ENCODE measurements at places on chromosomes 5 and 9.

DNA sequence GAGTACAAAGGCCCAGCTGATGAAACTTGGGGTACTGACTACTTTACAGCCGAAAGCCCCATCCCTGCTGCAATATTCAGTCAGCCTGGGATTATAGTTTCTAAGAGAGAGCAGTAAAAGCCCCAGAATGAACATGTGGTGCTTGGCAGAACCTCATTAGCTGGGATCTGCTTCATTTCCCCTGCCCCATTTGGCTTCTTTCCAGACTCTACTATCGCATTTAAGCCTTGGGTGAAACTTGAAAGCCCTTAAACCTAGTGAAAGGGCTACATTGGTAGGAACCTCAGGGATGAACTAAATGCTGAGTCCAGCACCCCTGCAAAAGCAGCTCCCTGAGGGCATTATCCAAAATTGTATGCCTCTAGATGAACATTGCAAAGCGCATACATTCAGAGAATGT, 631.1 kb downstream of the ACTL7B start:
- no peak for DNase-seq

GRCh38 chr9:37029776-37030610, 4.1 kb downstream of the PAX5 start:
- DNase-seq: no peak

DNA sequence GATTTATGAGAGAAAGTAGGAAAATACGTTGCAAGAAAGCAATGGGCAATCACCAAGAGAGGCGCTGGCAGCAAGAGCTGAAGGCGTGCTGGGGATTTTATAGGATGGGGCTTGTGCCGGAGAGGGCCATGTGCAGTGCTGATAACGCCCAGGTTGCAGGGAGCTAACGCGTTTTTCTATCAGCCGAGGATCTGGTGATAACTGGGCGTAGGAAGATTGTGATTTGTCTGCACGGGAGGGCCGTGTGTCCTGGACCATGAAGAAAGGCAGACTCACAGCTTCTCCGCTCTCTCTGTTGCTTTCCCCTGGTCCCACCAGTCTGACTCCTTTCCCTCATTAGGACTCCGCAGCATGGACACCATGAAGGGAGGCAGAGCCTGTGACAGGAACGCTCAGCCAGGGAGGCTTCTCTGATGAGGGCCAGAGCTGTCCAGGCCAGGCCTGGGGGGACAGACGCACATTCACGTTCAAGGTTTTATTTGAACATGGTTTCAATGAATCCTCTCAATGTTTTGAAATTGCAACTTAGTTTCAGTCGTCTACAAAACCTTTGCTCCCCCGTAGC, 11.9 kb upstream of the CACNA1B start:
- no peak for DNase-seq

GRCh38 chr5:68343421-68343826, 127.9 kb downstream of the PIK3R1 start:
- DNase-seq: no peak

GRCh38 chr5:117394506-117395157, 820.0 kb upstream of the SEMA6A start:
- DNase-seq: no peak

- DNase-seq: no peak
Observed at GRCh38 chr9:72360324-72360723, 4.7 kb downstream of the ZFAND5 start.

DNA sequence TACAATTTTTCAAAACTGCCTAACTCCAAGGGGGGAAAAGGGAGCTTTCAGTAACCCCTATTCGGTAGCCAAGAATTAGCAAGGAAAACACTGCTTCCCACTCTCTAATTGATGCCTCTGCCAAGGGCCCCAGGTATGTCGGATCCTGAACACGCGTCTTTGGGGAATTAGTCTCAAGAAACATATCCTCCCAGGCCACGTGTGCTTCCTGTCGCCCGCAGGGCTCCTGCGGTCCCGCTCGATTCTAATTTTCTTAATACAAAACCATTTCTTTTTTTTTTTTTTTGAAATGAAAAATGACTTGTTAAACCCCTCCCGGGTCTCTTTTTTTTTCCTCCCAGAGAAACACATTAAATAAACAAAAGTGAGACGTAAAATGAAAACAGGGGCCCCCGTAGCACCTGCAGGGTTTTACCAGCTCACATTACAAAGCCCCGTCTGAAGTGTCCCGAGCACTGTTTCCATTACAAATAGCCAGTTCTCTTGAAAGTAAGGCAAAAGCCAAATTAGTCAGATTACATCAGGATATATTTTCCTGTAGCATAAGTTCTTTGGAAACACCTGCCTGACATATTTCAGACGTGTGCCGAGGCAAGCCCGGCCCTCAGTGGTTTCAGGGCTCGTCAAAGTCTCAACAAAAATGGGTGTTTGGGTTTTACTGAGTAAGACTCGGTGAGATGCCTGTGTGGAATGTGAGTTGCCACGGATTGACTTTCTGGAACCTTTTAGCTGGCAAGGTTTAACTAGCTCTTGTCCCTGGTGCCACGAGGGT, 21.5 kb downstream of the SMIM23 start:
- DNase-seq: no peak

GRCh38 chr9:92807757-92808725, 43.4 kb upstream of the BICD2 start:
- no peak for DNase-seq

DNA sequence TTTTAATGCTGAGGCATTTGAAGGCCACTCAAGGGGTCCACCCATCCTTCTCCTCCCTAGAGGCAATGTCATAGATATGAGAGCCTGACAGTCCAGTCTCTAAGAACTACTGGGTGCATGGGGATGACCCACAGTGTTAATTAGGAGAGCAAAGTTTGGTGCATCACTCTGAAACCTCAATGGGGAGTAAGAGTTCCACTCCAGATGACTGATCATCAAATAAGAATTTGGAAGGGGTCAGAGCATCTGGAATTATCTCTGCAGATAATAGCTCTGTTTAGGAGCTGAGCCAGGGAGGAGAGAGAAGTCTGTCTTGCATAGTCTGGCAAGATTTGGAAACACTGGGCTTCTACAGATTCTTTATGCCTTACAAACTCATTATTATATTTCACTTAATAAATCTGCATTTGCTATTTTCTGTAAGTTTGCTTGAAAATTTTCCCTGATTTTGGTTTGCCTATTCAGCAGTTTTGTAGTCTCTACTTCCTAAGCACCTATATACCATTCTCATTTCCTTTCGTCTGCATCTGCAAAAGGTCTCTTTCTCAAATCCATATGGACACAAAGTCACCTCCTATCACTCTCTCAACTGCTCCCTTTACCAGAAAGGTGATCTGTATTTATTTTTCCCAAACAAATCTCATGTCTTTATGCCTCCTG, 27.7 kb downstream of the FGF10 start:
- DNase-seq: no peak

DNA sequence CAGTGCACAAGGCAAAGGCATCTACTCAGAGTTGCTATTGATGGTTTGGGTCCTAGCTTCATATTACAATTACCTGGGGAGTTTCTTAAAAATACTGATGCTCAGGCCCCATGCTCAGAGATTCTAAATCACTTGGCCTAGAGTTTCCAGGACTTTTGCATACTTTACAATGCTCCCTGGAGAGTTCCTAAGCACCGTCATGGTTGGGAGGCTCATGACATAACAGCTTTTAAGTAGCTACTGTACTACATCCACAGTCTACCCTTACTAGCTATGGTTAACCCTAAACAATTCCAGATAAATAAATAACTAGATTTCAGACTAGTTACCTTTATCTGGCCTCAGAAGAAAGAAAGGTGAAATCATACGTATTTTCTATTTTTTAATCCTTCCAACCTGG, 414.4 kb downstream of the PDE4D start:
- no peak for DNase-seq

- no peak for DNase-seq
Observed at GRCh38 chr9:108069991-108070390, 580.4 kb upstream of the KLF4 start.

GRCh38 chr9:97557606-97558095, 56.2 kb downstream of the TMOD1 start:
- DNase-seq: no peak

- no peak for DNase-seq
Observed at GRCh38 chr9:95845751-95846150, 29.7 kb upstream of the ERCC6L2 start.

DNA sequence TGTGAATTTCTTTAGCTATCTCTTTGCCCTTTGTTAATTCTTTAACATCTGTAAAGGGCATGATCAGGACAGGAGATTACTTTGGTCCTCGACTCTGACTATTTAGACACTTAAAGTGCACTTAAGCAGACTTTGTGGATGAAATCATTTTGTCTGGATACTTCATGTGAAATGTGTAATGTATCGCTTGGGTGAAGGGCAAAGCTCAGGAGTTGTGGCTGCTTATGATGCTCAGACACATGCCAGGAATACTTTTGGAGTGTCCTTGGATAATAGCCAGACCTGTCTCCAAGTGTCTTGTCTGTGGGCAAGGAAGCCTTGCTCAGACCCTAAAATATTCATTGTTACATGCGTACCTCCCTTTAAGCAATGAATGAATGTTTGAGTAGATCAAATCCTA, 87.8 kb downstream of the RAI14 start:
- DNase-seq: no peak

GRCh38 chr5:77748160-77748559, 28.0 kb downstream of the TBCA start:
- DNase-seq: no peak

DNA sequence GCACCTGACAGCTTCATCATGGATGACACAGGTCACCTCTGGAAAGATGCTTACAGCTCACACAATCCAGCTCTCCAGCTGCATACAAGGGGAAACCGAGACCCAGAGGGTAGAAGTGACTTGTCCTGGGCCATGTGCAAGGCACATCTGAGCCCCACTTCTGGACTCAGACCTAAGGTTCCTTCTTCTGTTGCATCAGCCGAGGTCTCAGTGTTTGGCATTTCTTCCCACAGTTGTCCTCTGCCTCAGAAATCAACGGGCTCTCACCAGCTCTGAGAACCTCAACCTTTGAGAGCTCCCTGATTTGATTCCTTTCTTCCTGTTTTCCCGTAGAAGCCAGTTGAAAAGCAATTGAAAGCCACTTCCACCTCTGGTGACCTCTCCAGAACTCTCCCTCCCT, 38.7 kb upstream of the COL15A1 start:
- no peak for DNase-seq

DNA sequence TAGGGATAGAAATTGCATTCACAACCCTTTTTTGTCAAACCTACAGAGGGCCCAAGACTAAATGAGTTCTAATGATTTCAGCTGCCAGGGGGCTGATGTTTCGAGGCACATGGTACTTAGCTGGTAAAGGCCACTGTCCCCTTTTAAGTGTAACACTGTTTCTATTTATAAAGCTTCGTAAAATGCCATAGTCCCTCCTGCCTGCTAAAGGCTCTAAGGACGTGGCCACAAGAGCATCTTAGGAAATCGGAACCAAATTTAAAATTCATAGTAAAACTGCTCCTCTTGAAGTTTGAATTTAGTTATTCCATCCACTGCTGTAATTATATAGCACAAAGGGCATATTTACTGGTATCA, 170.3 kb upstream of the WWC1 start:
- DNase-seq: no peak

DNA sequence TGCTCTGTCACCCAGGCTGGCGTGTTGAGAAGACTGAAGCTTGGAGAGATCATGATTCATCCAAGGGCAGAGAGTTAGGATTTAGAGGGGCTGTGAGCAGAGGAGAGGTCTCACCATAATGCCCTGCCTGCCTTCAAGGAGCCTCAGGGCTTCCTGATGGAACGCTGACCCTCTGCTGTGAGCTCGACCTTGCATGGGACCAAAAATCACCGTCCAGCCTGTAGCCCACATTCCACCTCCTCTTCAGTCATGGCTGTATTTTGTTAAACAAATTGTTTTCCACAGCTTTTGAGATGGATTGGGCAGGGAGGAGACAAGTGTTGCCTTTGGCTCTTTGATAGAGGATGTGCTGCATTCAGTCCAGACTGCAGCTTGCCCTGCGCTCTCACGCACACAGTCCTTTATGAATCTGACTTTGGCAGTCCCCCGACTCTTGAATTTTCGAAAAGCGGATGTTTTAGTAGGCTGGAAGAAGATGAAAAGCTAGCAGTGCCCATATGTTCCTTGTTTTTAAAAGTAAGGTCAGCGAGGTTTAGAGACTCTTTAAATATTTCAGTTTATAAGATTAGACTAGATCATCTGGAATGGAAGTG, 79.5 kb downstream of the MVB12B start:
- DNase-seq: no peak

DNA sequence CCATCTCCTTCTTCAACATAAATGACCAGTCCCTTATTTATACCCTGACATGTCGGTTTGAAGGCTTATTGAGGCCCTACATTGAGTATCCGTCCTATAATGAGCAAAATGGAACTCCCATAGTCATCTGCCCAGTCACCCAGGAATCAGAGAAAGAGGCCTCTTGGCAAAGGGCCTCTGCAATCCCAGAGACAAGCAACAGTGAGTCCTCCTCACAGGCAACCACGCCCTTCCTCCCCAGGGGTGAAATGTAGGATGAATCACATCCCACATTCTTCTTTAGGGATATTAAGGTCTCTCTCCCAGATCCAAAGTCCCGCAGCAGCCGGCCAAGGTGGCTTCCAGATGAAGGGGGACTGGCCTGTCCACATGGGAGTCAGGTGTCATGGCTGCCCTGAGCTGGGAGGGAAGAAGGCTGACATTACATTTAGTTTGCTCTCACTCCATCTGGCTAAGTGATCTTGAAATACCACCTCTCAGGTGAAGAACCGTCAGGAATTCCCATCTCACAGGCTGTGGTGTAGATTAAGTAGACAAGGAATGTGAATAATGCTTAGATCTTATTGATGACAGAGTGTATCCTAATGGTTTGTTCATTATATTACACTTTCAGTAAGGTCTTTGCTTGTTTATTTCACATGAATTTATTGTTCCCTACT, 38.2 kb upstream of the BTNL3 start:
- DNase-seq: no peak

DNA sequence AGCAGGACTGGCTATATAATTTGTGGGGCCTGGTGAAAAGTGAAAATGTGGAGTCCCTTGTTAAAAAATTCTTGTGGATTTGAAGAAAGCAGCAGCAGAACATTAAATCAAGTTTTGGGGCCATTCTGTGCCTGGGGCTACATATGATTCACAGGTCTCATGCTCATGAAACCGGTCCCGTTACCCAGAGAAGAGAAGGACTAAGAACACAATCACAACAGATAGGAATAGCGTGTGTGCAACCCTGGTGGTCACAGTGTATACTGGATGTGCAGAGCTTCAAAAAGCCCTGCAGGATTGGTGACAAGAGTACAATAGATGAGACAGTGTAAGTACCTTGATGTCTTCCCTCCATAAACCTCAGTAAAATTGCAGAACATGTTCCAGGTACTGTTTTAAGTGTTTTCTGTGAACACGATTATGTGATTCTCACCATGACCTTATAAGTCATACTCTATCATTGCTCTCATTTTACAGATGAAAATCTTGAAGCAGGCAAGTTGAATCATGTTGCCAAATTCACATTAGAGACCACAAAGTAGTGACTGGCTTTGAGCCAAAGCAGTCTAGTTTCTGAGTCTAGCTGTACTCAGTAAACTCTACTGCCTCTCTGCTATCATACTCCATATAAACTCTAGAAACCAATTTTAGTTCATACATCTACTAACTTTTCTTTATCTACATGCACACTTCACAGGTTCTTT, 636.5 kb downstream of the TAF11L14 start:
- no peak for DNase-seq

- no peak for DNase-seq
Observed at GRCh38 chr5:136192526-136193321, at the start of gene SMIM32. TSS of gene SMIM32 (minus strand) at chr5:136193162. CDS start at chr5:136192524, 638 bp downstream.

GRCh38 chr9:85502815-85503655, 238.7 kb downstream of the AGTPBP1 start:
- DNase-seq: no peak
